Germinal center (tissue), 1 donor: ENCODE measurements at places on chromosomes 13 and 19.

DNA sequence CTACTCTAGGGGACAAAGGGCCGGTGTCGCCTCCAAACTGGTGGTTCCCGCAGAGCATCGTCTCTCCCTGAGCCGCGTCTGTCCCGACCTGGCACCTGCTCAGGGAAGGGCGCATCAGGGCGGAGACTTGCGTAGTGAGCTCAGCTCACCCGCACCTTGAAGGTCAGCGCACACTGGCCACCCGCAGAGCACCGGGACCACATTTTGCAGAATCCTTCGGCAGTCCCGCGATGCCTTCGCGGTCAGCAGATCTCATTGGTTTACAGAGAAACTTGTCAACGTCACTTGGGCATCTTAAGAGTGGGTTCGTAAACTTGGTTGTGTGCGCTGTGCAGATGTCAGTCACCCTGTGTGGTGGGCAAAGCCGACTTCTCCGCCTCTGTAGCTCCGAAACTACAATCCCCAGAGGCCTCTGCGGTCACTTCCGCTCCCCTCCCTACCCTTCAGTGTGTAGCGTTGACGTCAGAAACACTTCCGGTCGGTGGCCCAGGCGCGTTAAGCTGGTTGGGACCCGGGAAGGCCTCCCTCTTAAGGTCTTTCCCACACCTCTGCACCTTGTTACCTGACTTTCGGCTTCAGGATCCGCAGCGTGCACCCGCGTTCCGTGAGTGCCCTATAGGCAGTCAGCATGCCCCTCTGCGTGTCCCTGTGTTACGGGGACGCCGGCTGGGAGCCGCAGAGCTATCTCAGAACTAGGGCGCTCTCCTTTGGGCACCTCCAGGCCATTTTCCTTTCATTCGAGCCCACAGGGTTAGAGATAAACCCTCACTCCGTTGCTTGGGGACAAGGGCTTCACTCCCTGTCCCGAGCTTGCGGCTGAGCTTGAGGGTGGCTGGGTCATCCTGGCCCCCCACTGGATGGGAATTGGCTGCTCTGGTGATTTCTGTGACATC lies 36.5 kb upstream of the ZNF527 start:
- peak; percentile 92 for DNase-seq

- no peak for DNase-seq
Measured at GRCh38 chr13:109281903-109282635, 504.3 kb downstream of the IRS2 start.

GRCh38 chr13:25702386-25702785 lies 330.6 kb downstream of the ATP8A2 start:
- DNase-seq, result no peak

- no peak for DNase-seq
Measured at GRCh38 chr19:5637971-5638370, 15.1 kb downstream of the SAFB start.

DNA sequence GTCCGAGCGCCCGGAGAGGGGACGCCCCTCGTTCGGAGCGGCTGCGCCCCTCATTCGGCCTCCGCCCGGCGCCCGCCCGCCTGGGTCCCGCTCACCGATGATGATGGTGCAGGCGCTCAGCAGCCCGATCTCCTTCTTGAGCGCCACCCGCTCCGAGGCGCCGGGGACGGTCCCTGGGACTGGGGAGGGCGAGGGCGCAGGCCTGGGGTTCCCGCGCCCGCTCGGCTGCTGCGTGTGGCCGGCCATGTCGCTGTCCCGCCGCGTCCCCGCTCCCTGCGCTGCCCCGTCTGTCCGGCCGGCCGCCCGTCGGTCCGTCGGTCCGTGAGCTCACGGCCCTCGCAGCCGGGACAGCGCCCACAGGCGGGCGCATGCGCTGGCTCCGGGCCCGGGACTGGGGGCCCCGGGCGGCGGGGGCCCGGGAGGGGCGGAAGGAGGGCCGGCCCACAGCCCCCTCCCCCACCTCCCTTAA lies at the start of gene SLC7A10:
TSS of gene SLC7A10 (minus strand) at position 393 of the 469 bp plus-strand sequence. CDS start at position 246, 147 bp downstream.
- DNase-seq, result no peak

DNA sequence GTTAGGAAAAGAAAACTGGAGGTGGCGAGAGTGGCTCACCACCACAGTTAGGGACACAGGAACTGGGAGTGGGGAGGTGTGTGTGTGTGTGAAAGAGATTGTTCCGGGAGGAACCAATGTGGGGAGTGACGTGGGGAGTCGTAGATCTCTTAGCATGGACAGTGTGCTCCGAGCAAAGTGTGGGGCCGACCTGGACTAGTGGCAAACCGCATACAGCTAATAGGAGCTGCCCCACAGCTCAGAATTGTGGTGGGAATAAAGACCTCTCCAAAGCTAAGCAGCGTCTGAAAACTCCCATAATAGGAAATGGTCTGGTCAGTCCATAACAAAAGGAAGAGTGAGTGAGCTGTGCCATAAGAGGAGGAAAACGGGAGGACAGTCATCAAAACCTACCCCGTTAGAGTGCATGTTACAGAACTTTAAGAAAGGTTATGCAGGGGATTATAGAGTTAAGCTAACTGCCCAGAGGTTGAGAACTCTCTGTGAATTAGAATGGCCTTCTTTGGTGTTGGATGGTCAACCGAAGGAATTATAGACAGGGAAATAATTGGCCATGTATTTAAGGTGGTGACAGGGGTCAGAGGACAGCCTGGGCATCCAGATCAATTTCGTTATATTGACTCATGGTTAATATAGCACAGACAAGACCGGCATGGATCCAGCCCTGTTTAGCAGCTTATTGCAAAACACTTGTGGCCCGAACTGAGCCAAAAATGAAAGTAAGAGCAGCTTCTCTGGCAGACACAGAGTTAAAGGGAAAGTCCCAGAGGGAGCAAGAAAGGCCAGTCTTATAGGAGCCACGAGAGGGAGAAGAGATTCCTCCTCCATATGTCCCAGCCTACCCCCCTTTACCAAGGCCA lies 8.9 kb upstream of the SLC15A1 start:
- DNase-seq, result no peak

GRCh38 chr13:59413126-59413525 lies 750.6 kb downstream of the DIAPH3 start:
- no peak for DNase-seq
